ENCODE measurements at places on chromosomes 7 and 10.
A peak's percentile ranks its signal among the peaks of the same experiment; 100 is the strongest.

DNA sequence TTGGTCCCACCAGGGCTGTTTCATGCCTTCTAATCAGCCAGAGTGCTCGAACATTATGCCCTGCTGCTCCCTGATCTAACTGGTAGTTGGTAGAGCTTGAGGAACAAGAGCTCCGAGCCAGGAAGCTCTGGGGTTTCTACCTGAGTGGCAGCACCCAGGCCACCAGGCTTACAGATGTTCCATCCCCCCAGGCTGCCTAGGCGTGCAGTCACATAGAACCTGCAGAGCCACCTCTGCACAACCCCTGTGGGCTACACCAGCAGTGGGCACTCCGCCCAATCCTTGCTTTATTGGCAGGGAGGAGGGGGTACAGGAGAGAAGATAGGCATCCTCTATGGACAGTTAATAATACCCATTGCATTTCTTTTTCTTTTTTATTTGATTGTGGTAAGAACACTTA lies 21.8 kb downstream of the MAP3K8 start:
- DNase-seq = no peak

- no peak for DNase-seq
These were observed 23.1 kb downstream of the TRPV5 start for GRCh38 chr7:142910481-142910880.

DNA sequence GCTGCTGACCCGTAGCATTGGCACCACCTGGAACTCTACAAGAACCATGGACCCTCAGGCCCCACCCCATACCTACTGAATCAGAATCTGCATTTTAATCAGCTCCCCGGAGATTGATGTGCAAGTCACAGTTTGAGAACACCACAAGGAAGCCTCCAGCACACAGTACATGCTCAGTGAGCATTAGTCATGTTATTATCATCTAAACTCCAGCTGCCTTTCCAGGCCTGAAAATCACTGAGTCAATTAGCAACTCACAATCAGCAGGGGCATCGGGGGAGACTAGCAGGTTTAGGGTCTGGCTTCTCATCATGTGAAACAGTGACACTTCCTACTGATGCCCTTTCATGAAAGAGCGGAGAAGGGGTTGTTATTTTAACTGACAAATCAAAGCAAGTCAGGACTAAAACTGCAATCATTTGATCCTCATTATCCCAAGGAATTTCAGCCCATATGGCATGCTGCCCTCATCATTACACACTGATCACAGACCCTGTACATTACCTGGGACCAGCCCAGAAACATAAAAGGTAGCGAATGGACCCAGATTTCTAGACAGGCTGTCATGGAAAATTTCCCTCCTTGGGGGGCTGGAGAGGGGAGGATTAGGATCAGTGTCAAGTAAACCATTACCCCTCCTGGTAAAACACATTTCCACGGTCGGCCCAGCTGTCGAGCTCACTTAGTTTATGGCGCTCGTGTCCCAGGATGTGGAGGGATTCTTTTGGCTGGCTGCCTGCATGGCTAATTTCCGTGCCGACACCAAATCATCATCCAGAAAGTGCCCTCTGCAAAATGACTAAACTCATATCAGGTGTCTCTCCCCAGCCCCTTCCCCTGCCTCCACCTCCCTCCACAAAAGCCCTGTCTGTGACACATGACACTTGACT lies 122.8 kb downstream of the PRLHR start:
- no peak for DNase-seq

DNA sequence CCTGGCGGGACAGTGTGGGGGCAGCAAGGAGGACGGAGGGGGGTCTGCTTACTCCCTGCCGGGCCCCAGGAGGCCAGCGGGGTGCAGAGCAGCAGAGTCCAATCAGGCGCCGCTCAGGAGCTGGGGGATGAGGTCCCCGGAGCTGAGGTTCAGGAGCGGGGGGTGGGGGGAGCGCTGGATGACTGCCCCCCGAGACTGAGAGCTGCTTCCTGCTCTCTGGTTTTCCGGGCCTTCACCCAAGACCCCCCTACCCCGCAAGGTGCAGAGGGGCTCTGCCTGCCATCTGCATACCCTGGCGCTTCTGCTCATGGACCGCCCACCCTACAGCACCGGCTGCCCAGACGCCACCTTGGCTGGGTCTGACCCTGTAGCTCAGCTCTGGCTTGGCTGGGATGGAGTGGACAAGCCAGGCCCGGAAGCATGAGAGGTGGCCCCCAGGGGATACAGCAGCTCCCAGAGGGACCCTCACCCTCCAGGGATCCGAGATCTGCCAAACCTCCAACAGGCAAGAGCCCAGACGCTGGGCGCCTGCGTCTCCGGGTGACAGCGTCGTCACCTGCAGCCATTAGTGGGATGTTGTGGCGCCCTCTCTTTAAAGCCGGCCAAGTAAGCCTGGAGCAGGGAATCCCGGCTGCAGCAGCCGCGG lies 930 bp downstream of the KNDC1 start:
- DNase-seq = no peak

- no peak for DNase-seq
These were observed 149.2 kb upstream of the VSTM2A start for GRCh38 chr7:54392935-54393334.

- DNase-seq = peak; percentile 25
These were observed 153.7 kb downstream of the DNAJB6 start for GRCh38 chr7:157490465-157490912.

- no peak for DNase-seq
These were observed 47.4 kb upstream of the GNAI1 start for GRCh38 chr7:80087051-80087770.

Measured in GM12878 (cell line).